A549 treated with CORT108297 at 1 μM for 4 hours (cell line): ENCODE measurements at places on chromosomes 6 and 20. TPM values are rescaled to one million over a fixed set of nuclear protein-coding genes. Genes with fewer than 3 reads are reported as not detected.

Gene KIAA1755
- 0.06 to 0.19 TPM (median 0.13 TPM) in 5 replicates for total RNA-seq

Gene GZF1
- 9.2 to 11.8 TPM (median 9.6 TPM) in 5 replicates for total RNA-seq

Gene SLC17A2
- not detected in 5 replicates for total RNA-seq

Gene BPIFB4
- not detected in 5 replicates for total RNA-seq

Gene MROH8
- 0.68 to 1.3 TPM (median 0.93 TPM) in 5 replicates for total RNA-seq

Gene B3GALT4
- 0.42 to 0.93 TPM (median 0.72 TPM) in 5 replicates for total RNA-seq

Gene RSPH3
- 3.7 to 4.9 TPM (median 4.5 TPM) in 5 replicates for total RNA-seq

Gene NKAIN4
- total RNA-seq = 5.4 to 9.4 TPM (median 6.4 TPM) in 5 replicates

Gene SMLR1
- not detected in 5 replicates for total RNA-seq

Gene BHLHE23
- total RNA-seq = not detected in 5 replicates

Gene GPX5
- total RNA-seq = not detected in 5 replicates

Gene ADGRG6
- 39.7 to 68.3 TPM (median 57.3 TPM) in 5 replicates for total RNA-seq

Gene OPN5
- not detected in 5 replicates for total RNA-seq

Gene SIM1
- not detected in 5 replicates for total RNA-seq
